Stimulated activated CD8-positive, alpha-beta memory T cell treated with anti-CD3 and anti-CD28 coated beads, Interleukin-15, amount 100 ng/mL, for 4 hours (primary cell): ENCODE measurements at places on chromosomes 16 and 17.

DNA sequence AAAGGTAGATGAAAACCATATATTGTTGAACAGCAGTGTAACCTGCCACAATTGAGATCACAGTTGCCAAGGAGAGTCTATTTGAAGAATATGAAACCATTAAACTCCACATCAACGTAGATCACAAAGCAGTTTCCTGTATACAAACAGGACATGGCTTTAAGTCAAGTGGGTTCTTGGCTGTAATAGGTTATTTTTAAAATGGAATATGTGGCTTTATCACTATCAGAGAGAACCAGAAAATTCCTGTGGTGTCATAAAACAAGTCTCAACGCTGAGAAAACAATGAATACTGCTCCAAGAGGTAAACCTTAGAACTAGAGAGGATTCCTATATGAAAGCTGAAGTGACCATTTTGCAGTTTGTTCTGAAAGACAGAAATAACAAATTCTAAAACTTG is 999.7 kb downstream of the CDH11 start:
- no peak for DNase-seq

GRCh38 chr17:78109489-78109761 is 19.1 kb downstream of the TMC6 start:
- no peak for DNase-seq

GRCh38 chr16:19294156-19294649 is 8.7 kb downstream of the CLEC19A start:
- DNase-seq = no peak

DNA sequence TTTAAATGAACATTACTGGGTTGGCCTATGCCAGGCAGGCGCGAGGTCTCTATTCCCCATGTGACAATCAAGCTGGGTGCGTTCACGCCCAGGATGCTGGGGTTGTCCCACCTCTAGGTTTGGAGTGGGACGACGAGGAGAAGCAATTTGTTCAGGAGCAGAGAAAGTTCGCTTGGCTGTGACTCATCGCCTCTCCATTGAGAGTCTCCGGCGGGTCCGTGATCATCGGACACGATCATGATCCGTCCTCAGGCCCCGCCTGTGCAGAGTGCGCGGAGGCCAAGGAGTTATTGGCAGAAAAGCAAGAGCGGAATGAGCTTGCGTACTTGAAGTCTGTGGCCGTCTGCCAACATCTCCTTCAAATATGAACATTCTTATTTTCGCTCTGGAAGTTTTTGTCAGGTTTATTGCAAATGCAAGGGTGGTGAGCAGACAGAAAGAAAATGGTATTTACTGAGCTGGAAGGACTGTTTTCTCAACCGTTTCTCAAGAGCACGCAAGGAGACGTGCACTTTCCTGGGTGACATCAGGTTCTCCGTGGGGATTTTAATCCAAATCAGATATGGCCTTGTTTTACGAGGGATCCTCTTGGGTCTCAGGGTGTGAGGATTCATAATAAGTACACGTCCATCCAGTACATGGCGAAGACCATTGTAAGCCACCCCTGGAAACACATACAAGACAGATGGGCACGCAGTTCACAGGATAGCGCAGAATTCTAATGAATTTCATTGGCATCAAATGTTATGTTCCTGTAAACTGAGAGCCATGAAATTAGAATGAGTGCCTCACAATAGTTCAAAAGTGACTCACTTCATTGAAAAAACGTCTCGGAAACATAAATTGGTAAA is 70.1 kb upstream of the CREBBP start:
- no peak for DNase-seq

DNA sequence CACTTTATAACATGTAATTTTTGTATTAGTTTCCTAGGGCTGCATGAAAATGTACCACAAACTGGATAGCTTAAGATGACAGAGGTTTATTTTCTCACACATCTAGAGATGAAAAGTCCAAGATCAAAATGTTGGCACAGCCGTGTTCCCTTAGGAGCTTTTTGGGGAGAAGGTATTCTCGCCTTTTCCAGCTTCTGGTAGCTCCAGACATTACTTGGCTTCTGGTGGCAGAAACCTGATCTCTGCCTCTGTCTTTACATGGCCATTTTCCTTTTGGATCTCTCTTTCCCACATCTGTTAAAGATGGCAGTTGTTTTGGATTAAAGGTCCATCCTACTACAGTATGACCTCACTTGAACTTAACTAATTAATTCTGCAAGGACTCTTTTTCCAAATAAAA is 885.7 kb upstream of the CDH8 start:
- DNase-seq = no peak

DNA sequence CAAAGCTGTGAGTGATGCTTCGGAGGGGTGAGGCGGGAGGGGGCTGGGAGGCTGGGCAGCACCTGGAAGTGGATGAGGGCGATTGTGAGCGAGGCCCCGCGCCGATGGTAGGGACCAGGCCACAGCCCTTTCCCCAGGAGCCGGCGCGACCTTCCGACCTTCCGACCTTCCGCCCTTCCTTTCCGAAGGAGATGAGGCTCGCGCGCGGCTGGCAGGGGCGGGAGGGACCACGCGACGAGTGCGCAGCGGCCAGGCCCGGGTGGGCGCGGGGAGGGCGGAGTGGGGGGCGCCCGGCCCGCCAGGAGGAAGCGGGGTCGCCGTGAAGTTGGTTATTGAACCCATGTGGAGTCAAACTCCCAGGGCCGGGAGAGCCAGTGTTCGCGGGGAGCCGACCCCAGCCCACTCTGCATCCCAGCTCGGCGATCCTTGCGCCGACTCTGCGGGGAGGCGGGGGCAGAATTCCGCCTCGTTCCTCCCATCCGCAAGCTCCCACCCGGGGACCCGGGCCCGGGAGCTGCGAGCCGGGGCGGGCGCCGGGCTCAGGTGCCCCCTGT is 56.6 kb downstream of the RAP1GAP2 start:
- no peak for DNase-seq

- DNase-seq = no peak
Observed at GRCh38 chr16:67464565-67464964, 16.4 kb downstream of the ATP6V0D1 start.

DNA sequence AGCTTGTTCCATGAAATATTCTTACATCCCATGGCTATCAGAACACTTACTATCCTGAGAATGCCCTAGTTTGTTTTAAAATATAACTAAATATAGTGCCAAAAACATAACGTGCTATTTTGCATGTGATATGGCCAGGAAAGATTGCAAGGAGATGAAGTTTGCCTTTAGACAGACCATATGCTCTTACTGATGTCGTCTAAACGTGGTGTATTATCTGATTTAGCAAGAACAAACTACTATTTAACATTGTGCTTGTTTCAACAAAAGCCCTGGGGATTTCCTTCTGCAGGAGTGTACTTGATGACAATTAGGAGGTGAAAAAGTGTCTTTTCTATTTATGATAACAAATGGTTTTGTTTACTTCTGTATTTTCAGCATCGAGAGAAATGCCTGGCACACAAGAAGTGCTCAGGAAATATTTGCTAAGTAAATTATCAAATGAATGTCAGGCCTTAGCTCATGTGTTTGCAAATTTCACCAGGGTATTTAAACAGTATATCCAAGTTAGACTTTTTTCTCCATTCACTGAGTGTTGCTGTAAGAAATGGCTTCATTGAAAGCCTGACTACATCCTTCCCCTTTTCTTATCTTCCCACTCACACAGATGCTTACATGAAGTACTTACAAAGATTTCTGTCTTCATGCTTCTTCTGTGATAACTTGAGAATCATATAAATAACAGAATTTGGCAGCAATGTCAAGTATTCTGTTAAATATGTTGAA is 1033.6 kb downstream of the CDH8 start:
- DNase-seq = no peak

- DNase-seq = no peak
Observed at GRCh38 chr17:71578446-71578845, 542.4 kb upstream of the SOX9 start.

GRCh38 chr16:85462714-85463611 is 150.2 kb upstream of the GSE1 start:
- DNase-seq = no peak

DNA sequence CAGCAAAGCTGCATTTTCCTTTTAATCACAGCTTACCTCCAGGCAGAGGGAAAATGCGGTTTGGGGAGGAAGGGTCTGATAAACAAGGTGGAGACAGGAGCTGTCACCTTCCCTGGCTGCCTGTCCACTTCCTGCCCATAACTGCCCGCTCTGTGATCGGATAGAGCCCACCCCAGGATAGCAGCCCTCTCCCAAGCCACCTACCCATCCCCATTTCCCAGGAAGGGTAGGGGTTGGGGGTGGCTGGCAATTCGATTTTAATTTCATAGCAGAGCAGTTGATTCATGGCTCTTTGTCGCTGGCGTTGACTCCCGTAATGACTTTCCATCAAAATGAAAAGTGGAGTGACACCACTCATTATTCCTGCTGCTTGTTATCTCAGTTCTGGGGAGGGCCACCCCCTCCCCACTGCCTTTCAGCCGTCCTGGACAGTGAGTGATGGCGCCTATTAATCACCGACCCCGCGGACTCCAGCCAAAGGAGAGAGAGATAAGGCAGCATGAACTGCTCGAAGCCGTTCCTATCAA is 11.2 kb downstream of the CDK5RAP3 start:
- no peak for DNase-seq

DNA sequence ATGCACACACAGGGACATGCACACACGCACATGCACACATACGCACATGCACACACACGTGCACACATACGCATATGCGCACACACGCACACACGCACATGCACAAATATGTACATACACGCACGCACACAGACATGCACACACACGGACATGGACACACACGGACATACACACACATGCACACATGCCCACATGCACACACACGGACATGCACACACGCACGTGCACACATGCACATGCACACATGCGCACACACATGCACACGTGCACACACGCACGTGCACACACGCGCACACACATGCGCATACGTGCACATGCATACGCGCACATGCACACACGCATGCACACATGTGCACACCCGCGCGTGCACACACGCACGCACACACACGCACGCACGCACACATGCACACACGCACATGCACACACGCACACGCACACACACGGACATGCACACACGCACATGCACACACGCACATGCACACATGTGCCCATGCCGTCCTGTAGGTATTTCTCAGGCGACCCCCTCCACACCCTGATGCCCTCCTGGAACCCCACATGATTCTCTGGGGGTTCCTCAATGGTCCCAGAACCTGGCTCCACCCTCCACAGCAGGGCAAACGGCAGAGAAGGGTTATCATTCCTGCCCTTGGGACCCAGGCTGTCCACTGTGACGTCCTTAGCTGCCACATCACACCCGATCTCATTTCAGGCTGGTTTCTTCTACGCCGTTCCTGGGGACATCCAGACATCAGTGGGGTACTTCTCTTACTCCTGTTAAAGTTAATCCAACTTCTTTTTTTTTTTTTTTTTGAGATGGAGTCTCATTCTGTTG is 9.6 kb upstream of the RBFOX3 start:
- DNase-seq = no peak

GRCh38 chr17:68468334-68468733 is 11.0 kb upstream of the WIPI1 start:
- DNase-seq = no peak

GRCh38 chr16:80620736-80621605 is 80.2 kb downstream of the DYNLRB2 start:
- no peak for DNase-seq

DNA sequence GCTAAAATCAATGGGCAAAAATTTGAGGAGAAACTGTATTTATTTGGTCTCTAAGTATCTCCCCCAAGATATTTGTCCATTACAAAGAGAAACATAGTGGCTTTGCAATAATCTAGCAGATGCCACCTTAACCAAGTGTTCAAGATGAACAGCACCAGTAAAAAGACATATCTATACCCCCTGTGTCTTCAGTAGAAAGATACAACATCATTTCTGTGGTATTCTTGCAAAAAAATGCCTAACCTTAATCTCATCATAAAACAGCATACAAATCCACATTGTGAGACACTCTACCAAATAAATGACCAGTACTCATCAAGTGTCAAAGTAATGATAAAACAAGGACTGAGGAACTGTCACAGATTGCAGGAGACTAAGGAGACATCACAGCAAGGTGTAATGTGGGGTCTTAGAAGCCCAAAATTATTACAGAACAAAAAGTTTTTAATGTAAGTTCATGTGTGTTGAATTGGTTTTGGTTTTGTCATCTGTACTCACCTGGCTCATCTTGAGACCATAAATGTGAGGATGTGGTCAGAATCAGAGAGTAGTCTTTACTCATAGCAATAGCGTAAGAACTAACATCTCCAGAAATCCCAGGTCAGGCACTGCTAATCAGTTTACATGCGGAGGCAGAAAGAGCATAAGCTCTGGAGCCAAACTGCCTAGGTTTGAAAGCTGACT is 77.2 kb downstream of the AATF start:
- no peak for DNase-seq

DNA sequence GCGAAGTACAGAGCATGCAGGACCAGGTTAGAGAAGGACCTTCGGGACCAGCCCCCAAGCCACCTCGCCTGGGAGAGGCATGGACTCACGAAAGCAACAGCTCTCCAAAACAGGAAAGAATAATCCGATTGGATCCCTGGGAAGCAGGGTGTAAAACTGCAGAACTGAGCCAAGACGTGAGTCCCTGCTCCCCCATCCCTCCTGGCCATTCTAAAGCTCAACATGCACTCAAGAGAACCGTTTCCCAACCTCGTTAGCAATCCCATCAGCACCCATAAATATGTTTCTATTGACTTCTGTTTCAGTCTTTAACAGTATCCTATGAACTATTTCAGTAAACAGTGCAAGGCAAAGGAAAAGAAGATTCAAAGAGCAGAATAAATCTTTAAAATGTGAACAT is 167.0 kb downstream of the COPRS start:
- DNase-seq = no peak

GRCh38 chr16:30964574-30965226 is 7.1 kb downstream of the SETD1A start:
- no peak for DNase-seq

- DNase-seq = no peak
Observed at GRCh38 chr17:82602986-82603710, 45.1 kb downstream of the WDR45B start.

- no peak for DNase-seq
Observed at GRCh38 chr17:54744750-54745149, 155.9 kb upstream of the TOM1L1 start.

DNA sequence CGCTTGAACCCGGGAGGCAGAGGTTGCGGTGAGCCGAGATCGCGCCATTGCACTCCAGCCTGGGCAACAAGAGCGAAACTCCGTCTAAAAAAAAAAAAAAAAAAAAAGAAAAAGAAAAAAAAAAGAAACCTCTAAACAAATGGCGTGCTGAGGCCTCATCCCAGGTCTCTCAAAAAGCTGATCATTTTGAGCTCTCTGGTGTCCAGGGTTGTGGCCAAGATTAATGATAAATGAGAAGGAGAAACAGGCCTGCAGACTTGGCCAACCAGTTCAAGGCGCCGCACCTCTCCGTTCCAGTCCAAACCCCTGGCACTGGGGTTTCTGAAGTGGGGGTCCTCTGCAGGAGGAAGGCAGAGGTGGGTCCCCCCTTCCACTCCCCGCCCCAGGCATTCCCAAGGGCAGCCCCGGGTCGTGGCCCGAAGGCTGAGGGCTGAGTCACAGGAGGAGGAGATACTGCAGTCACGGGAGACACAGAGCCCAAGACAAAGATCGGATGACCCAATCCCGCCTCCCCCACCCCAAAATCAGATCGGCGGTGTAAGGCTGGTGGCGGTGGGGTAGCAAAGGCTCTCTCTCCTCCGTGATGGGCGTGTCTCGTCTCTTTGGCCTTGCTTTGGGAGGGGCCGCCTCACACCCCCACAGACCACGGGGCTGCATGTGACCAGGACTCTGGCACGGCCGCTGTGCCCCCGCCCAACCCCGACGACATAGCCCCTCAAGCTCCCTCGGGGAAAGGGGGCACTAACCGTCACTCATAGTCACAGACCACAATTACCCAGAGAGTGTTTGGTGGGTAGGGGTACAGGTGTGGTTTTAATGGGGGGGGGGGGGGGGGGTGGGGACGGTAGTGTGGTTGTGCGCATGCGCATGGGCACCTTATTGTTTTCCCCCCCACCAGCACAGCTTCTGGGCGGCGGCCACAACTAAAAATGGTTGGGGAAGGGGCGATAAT is 1.1 kb downstream of the VAT1 start:
- no peak for DNase-seq
